Germinal center (tissue), 1 donor: ENCODE measurements at places on chromosomes 12 and 14.

DNA sequence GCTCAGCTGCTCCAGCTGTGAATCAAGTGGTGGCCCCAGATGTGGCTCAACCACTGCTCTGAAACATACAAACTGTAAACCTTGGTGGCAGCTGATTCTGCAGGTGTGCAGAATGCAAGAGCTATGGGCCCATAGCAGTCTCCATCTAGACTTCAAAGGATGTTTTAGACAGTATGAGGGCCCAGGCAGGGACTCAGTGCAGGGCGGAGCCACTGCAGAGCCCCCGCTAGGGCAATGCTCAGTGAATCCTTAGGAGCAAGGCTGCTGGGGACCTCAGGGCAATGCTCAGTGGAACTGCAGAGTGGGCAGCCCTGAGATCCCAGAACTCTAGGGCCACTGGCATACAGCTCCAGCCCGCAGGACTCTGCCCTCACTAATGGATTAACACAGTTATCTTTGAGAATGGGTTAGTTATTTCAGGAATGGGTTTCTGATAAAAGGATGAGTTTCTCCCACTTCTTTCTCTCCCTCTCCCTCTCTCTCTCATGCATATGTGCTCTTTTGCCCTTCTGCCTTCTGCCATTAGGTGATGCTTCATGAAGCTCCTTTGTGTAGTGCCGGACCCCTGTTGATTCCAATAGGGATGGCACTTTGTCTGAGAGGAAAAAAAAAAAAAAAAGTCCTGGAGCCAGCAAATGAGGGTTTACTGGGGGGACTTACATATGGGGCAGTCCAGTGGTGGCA, 48.4 kb upstream of the JDP2 start:
- DNase-seq: no peak

DNA sequence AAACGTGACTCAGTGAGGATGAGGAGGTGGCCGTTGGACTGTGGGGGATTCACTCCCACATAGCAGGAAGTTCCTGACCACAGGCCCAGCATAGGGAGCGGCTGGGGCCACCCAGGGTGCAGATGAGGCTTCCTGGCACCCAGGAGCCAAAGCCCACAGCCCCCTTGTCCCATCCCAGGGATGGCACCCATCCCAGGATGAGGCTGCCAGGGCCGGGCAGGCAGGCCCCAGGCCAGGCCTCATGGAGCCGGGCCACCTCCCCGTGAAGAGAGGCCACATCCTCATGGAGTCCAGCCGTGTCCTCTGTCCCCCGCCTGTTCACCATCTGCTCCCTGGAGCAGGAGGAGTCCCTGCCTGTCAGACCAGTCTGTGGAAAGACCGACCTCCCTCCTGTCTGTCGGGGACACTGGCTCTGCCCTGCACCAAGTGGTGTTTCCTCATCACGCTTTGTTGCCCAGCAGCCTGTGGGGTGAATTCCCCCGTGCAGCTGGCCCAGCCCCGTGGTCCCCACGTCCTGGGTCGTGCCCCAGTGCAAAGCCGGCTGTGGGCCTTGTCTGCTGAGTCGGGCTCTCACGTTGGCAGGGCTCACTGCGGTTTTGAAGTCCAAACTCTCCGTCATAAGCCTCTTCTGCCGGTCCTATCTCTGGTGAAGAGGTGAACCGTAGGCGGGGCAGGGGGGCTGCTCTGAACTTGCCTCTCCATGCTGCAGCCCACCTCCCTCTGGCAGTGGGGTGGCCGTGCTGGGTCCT, 24.5 kb downstream of the MMP17 start:
- DNase-seq: no peak

GRCh38 chr12:122406701-122407164, 15.7 kb downstream of the CLIP1 start:
- no peak for DNase-seq

DNA sequence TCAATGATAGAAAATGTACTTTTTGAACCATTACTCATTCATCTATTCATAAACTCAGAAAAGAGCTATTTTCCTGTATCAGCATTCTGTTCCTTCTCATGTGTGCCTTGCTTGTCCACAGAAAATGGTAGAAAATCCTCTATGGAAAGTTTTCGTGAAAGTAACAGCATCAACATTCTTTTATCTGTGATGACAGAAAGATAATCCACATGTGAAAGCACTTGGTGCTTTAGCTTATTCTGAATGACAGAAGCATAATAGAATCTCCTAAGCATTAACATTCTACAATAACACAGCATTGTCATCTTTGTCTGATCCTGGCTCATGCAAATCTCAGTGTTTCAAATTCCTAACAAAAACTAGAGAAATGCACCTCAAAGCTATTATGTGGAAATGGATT, 431.9 kb downstream of the ADAMTS20 start:
- no peak for DNase-seq

- DNase-seq: no peak
These were observed 121.5 kb downstream of the PRKD1 start for GRCh38 chr14:29806124-29806517.

DNA sequence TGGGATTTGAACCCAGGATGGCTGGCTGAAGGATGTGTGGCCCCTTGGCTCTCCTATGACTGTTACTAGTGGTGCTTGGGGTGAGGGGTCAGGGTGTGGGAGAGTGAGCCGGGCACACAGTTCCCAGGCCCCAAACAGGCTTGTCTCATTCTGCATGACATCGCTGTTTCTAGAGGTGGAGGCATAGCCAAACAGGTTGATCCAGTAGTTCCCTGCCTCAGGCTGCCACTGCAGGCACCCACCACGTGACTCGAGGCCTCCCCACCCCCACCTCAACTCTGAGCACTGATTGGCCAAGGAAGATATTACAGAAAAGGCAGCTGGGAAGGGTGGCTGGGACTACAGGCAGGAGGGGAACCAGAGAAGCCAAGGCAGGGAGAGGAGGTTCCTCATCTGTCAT, 102.6 kb downstream of the NCOR2 start:
- DNase-seq: no peak

DNA sequence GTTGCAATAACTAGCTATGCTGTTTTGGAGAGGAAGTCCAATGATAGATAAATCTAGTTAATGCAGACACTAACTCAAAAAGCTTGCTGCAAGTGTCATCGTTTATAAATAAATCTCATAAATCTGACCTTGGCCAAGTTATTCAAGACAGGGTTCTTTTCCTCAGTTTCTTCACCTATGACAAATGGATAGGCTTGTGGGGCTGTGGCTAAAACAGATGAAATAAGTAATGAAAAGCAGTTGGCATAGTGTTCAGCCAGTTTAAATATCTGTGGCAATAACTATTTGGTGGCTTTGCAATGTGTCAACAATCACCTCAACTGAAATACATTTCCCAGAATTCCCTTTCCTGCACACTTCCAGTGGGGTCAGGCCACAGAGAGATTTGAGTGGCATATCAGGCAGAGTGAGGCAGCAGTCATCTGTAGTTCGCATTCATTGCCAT, 169.9 kb downstream of the DYRK2 start:
- no peak for DNase-seq

- peak; percentile 52 for DNase-seq
These were observed at the start of gene SLC7A8 for GRCh38 chr14:23183479-23183878. TSS of gene SLC7A8 (minus strand) at chr14:23183660. CDS start at chr14:23182914, 746 bp downstream.

GRCh38 chr12:31206038-31206670, 119.8 kb downstream of the SINHCAF start:
- no peak for DNase-seq

- no peak for DNase-seq
These were observed 100.5 kb downstream of the TSPAN8 start for GRCh38 chr12:71057330-71057729.

- DNase-seq: no peak
These were observed 239.4 kb upstream of the TMTC1 start for GRCh38 chr12:30023186-30023585.

- DNase-seq: no peak
These were observed 293.0 kb upstream of the TBX3 start for GRCh38 chr12:114976959-114977358.

DNA sequence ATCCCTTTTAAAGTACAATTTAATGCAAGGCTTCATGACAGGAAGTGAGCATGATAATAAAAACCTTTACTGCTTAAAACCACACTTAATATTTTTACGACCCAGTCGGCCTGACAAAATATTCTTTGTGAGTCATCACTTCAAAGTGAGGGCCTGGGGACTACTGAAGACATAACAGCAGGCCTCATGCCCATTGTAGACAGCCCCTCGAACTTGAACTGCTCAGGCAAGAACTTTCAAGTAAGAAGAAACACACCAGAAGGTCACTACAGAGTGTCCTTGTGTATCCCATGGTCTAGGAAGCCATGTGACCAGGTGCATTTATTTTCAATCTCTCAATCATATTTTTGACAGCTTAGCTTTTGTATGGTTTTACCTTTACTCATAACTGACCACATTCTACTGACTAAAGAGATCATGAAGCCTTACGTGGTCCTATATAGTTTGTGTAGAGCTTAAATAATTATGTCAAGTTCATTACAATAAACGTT, 61.4 kb upstream of the MANSC4 start:
- DNase-seq: no peak

GRCh38 chr14:68653804-68654203, 139.1 kb downstream of the ZFP36L1 start:
- DNase-seq: no peak

DNA sequence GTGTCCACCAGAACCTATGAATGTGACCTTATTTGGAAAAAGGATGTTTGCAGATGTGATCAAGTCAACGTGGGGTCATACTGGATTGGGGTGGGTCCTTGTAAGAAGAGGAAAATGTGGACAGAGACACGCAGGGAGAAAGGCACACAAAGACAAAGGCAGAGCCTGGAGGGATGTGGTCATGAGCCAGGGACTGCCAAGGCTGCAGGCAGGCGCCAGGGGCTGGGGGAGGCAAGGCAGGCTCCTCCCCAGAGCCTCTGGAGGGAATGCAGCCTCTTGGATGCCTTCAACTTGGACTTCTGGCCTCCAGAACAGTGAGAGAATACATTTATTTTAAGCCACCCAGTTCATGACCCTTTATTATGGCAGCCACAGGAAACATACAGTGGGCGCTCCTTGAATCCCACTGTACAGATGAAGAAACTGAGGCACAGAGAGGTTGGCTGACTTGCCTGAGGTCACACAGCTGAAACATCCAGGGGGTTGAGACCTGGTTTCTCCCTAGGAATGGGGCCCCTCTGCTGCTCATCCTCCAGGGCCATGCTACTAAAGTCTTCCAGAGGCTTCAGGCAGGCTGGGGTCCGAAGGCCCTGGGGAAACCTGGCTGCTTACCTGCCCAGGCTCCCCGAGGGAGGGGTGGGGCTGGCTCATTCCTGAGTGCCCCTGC, 99.7 kb downstream of the RFLNA start:
- no peak for DNase-seq

- no peak for DNase-seq
These were observed 229.9 kb upstream of the HMGA2 start for GRCh38 chr12:65594409-65594808.

GRCh38 chr14:84975241-84975902, 554.6 kb upstream of the FLRT2 start:
- DNase-seq: no peak

DNA sequence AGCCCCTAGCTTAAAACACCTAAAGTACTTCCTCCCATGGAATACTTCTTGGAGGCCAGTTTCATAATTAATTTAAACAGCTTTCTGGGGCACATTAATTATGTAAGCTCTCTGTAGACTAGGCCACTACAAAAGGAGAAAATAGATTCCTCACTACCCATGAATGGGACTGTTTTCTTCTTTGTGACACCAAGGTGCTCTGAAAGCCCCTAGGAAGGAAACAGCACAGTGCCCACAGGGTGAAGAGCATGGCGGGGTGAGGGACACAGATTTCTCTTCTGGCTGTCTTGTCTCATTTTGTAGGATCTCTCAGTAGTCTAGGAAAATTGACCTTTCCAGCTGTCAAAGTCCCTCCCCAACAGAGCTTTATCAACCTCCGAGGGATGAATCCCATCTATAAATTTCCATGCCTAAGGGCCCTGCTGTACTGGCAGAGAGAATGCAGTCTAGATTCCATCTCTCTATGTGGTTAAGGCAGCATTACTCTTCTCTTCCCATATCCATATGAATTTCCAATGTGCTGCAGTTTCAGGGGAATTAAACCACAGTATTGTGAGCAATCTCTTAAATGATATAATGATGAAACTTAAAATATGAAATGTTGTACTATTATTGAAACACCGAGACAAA, 183.6 kb upstream of the GRIP1 start:
- DNase-seq: no peak

GRCh38 chr14:75010472-75011093, 7.9 kb downstream of the EIF2B2 start:
- DNase-seq: no peak

- DNase-seq: no peak
These were observed 32.9 kb downstream of the TSPAN8 start for GRCh38 chr12:71124835-71125460.

GRCh38 chr12:104750061-104750460, 208.0 kb downstream of the SLC41A2 start:
- DNase-seq: peak; percentile 57

GRCh38 chr12:111408686-111409402, 3.1 kb downstream of the SH2B3 start:
- no peak for DNase-seq

DNA sequence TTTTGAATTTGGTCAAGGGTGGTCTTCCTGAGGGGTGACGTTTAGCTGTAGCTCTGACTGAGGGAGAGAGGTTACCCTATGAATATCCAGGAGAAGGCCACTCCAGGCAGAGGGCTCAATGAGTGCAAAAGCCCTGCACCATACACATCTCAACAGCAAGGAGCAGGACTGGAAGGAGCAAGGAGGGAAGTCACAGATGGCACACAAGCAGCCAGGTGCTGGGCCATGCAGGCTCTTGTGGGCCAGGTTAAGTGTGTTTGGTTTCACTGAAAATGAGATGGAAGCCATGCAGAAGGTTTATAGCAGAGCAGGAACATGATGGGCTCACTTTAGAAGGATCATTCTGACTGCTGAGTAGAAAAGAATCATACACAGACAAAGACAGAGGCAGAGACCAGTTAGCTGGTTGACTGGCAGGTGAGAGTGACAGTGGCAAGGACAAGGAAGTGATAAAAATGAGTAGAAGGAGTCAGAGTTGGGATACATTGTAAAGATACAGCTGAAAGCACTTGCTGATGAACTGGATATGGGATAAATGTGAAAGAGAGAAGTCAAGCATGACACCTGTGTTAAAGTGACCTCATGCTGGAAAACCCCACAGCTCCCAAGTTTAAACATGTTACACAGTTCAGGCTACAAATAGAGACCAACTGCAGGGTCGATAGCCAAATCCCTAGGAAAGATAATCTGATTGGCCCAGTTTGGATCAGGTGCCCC, 81.2 kb downstream of the PRKD1 start:
- DNase-seq: no peak

DNA sequence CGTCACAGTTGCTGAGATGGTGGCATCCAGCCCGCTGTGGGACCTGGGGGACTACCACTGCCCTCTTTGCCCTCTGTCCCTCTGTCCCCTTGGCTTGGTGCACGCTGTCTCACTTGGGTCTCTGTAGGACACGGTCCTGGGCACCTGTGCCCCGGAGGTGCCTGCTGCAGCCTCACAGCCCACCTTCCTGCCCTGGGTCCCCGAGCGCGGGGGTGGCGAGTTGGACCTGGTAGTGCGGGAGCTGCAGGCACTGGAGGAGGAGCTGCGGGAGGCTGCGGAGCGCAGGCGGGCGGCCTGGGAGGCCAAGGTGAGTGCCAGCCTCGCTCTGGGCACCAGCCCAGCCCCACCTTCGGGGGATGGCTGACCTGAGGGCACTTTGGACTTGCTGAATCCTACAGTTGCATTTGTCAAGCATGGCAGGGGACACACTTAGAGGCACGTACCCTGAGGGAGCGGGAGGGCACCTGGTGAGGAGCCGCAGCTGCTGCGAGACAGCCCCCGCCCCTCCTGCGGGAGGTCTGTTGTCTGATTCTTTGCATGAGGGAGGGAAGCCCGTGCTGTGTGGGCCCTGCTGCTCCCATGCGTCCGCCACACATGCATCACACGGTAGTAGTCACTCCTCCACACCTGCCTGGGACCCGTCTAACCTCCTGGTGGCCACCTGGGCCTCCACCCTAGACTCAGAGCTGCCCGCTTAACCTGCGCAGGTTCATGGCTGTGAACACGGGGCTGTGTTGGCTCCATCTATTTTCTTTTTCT, 6.8 kb downstream of the TEDC1 start:
- no peak for DNase-seq
